ENCODE measurements at places on chromosomes 3 and 15.

- DNase-seq = no peak
These were observed 51.1 kb downstream of the POMGNT2 start for GRCh38 chr3:43054754-43055153.

- no peak for DNase-seq
These were observed 56.4 kb downstream of the NCEH1 start for GRCh38 chr3:172654470-172654869.

DNA sequence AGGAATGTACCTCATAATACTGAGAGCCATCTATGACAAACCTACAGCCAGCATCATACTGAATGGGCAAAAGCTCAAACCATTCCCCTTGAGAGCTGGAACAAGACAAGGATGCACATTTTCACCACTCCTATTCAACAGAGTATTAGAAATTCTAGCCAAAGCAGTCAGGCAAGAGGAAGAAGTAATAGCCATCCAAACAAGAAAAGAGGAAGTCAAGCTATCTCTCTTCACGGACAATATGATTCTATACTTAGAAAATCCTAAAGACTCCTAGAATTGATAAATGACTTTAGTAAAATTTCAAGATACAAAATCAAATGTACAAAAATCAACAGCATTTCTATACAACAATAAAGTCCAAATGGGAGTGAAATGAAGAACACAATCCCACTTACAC lies 30.2 kb downstream of the OCA2 start:
- DNase-seq = no peak

GRCh38 chr3:161573136-161573535 lies 76.5 kb downstream of the OTOL1 start:
- DNase-seq = no peak
